ENCODE measurements at places on chromosomes 2 and 18.

GRCh38 chr2:147463881-147464520, 380.8 kb upstream of the ACVR2A start:
- no peak for DNase-seq

- peak; percentile 61 for DNase-seq
Measured at GRCh38 chr2:10721396-10722251, at the start of gene ATP6V1C2. ATP6V1C2 (plus strand) TSS chr2:10721630; CDS start chr2:10722850, 1,220 bp downstream.

DNA sequence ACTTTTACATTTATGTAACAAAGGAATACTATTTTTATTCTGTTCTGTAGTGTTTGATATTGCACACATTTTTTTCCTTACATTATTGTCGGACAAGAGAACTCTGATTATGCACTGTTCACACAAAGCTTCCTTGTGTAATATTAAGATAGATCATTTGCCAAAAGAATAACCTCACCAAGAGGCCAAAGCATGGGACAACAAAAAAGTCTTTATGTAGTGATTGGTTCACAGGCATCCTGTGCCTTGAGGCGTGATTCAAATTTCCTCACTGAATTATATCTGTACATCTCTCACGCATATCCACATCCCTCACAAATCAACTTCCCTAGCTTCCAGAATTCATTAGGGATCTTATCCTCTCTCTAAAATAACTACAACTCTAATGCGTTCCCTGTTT, 642.7 kb downstream of the NR4A2 start:
- DNase-seq, result no peak

GRCh38 chr2:38423763-38424162, 46.7 kb upstream of the ATL2 start:
- no peak for DNase-seq

DNA sequence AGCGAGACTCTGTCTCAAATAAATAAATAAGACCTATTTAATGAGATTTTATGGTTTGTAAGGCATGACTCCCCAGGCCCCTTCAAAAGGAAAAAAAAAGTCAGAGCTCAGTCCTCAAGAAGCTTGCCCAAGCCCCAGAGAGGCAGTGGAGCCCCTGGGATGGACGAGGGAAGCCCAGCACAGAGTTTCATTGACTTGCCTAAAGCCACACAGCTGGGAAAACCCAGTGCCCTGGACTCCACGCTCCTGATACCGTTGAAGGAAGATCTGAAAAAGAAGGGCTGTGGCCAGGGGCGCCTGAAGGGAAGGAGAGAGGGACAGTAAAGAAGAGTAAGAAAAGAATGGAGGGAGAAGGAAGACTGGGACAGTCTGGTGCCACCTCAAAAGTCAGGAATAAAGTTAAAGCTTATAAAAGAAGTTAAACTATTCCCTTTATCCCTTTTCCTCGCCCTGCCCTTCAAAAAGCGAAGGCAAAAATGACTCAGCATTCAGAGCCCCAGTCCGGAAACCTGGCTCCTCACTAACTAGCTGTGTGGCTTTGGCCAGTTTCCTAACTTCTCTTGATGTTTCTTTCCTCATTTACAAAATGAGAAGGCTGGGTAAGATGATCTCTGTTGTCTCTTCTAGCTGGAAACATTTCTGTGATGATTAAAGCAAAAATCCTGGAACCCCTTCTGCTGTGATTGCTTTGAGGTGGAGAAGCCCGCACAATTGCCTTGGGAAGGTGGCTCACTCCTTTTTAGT, 46.7 kb downstream of the LYPD1 start:
- no peak for DNase-seq

GRCh38 chr2:88209521-88210131, 39.5 kb downstream of the THNSL2 start:
- DNase-seq, result no peak

GRCh38 chr2:102424754-102425153, 1.8 kb downstream of the IL18RAP start:
- no peak for DNase-seq

DNA sequence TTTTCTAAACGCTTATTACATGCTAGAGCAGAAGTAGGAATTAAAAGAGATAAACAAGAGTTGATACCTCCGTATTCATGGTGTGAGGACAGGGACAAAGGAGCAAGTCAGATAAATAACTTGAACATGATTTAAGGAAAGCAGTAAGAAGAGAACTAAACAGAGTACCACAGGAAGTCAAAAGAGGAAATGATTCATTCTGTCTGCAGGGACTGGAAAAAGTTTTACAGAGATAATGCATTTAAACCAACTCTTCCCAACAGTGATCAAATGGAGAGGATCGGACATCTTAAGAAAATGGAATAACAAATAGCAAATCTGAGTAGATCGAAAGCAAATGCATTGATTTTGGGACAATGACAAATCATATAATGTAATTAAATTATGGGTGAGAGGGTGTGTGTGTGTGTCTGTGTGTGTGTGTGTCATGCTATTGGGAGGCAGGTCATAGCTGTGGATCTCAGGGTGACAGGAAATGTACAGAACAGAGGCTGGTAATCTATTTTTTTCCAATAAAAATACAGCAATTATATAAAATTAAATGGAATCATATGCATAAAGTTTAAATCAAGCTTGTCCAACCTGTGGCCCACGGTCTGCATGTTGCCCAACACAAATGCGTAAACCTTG, 113.4 kb downstream of the MC4R start:
- DNase-seq, result no peak

- DNase-seq, result no peak
Measured at GRCh38 chr2:152056418-152056817, 42.4 kb downstream of the CACNB4 start.

GRCh38 chr18:36849288-36850006, 20.5 kb downstream of the KIAA1328 start:
- no peak for DNase-seq

GRCh38 chr2:32745191-32745590, 117.3 kb downstream of the TTC27 start:
- no peak for DNase-seq
